ENCODE measurements at places on chromosomes 2 and 18.

- no peak for DNase-seq
Observed at GRCh38 chr2:197233473-197233872, 77.1 kb downstream of the ANKRD44 start.

DNA sequence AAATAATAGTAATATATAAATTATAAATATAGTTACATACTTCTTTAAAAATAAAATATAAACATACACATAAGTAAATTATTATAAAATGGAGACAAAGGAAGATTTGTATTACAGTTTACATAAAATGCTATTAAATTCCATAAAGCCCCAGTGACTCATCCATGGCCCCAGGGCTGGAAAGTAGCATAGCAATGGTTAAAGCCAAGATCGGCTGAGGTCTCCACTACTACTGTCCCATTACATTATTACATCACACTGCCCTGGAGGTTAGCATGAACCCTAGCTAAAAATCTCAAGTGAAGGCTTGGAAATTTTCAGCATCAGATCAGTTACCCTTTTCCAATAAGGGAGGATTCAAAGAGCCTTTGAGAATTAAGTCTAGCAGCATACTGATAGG is 936.2 kb downstream of the DSC3 start:
- DNase-seq: no peak

DNA sequence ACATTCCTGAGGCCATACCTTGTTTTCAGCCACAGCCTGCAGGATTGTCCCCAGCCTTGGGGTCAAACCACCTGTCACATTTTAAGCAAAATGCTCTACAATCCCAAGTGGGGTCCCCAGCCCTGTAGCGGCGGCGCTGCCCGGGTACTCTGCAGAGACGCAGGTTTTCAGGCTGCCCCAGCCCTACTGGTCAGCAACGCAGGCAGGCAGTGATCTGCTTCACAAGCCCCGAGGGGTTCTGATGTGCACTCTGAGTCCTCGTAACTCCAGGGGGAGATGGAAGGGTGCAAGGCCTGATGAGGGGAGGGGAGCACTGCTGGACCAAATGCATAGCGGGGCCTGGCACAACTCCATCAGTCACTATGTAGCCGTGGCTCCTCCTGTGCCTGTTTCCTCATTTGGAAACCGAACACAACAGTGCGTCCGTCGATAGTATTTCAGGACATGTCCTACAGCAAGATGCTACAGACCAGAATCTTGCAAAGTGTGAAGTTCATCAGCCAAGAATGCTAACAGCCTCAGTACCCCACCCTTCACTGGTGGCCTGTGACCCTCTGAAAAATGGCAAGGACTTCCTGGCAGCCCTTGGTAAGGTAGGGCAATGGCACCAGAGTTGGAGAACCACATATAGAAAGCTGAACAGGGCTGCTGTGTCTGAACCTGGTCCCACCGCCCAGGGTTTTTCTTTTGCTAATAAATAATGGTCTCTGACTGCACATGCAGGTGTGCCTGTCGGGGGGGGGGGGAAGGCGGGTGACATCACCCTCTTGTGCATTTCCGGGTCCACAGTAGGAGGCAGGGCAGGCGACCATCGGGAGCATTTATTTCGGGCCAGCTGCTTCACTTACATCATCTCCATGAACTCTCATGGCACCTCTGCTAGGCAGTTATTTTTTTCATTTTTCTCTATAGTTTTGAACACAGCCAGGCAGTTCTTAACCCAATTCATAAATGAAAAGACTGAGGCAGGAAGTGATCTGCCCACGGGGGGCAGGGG is 50.6 kb upstream of the TFCP2L1 start:
- DNase-seq: peak; percentile 75

- DNase-seq: no peak
Observed at GRCh38 chr18:50313031-50313607, 25.6 kb upstream of the CXXC1 start.

- no peak for DNase-seq
Observed at GRCh38 chr2:21306235-21306634, 182.5 kb downstream of the TDRD15 start.

DNA sequence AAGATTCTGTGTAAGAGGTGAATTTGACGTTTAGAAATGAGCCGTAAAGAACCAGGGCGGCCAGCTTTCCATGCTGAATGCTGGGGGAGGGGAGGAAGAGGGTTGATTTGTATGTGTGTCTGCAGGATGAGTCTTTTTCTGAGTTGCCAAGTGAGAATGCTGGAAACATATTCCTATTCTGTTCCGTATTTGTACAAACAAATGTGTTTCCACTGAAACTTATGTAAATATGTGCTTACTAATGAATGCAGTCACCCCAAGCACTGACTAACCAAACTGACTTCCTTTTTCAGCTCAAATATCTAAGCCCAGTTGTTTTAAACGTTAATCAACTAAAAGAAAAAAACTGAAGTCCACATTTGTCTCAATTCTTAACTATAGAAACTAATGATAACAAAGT is 74.9 kb upstream of the APCDD1 start:
- no peak for DNase-seq
